ENCODE measurements at places on chromosomes 3 and 15. TPM values are rescaled to one million over a fixed set of nuclear protein-coding genes. Genes with fewer than 3 reads are reported as not detected.

DPPA2 gene
- total RNA-seq = not detected

MCF2L2 gene
- under 0.01 TPM for total RNA-seq

CNTN3 gene
- total RNA-seq = 3.7 TPM

SPATA12 gene
- not detected for total RNA-seq

CLSTN2 gene
- 4.7 TPM for total RNA-seq

RCN2 gene
- 27.1 TPM for total RNA-seq

PLSCR5 gene
- not detected for total RNA-seq

All from skeletal muscle tissue (tissue), 5 donors.